ENCODE measurements at places on chromosomes 12 and 14.

DNA sequence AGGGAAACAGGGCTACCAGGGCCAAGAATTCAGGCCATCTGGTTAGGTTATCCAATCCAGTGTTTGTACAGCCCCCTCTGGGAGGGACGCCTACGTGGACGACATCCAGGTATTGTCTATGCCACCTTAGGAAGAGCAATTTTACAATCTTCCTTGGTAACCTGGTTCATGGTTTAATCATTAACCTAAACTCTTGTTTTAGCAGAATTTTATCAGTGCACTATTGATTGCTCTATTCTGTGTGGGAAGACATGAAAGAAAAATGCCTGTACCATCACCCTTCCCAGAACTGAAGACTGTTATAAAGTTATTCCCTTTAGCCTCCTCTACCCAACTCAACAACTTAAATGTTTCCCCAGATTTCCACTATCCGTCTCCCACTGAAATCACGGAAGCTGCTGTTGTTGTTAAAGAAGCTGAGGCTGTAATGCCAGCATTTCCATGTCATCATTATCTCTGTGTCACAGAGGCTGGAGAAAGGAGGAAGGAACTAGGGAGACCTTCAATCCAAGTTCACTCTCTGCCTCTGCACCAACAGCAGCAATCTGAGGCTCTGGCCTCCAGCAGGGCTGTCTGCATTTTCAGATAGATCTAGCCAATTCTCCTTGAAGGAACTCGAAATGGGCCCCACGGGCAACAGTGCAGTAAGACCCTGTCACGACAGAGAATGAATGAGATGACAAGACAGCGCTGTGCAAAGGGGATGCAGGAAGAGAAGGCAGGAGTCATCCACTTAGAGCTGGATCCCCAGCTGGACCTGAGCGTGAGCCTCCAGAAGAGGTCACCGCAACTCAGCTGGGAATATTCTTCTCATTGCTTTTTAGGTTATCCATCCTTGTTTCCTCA lies 183.4 kb upstream of the GZMB start:
- DNase-seq, result no peak

DNA sequence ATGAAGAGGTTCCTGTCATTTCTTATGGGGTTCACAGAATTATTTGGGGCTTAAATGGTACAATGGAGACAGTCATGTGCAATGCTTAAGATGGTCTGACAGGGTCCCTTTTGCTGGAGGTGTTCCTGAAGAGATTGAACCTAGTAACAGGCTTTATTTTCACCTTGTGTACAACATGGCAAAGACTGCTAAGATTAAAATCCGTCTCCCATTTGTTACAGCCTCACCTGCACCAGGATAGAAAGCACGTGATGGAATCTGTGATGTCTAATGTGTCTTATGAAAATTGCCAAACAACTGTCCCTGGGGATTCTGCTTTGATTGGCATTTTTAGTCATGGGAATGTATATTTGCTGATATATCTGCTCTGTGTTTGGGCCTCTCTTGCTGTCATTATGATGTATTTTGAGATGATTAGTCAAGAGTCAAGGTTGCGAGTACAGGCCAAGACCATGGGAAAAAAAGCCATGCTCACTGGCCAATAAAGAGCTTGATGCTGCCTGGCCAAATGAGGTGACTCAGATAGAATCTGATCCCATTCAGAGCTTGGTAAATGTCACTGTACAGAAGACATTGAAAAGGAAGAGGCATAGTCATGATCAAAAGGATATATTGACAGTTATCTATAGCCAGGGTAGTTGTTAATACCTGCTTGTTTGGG lies 96.1 kb downstream of the FLRT2 start:
- no peak for DNase-seq

DNA sequence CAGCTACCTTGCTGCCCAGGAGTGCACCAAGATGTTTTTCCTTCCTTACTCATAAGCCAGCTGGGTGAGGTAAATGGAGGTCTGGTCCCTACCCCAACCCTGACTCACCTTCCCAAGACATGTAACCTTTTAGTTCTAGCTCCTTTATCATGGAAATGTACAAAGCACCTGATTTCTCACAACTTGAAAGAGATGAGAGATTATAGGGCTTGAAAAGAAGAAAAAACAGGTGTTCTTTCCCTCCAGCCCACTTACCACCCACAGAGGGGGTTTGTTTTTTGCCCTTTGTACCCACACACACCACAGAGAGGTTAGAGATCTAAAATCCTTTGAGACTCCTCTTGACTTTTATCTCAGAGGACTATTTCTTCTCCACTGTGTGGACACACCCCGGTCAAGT lies 21.1 kb downstream of the PLXNC1 start:
- DNase-seq, result no peak

- DNase-seq, result no peak
Observed at GRCh38 chr12:130583800-130584199, 132.3 kb downstream of the RIMBP2 start.

- DNase-seq, result no peak
Observed at GRCh38 chr12:6635375-6635855, 344 bp downstream of the LPAR5 start.

GRCh38 chr14:95341564-95341963 lies 21.9 kb upstream of the CLMN start:
- DNase-seq, result no peak

- no peak for DNase-seq
Observed at GRCh38 chr14:35760143-35760542, 49.0 kb downstream of the RALGAPA1 start.

DNA sequence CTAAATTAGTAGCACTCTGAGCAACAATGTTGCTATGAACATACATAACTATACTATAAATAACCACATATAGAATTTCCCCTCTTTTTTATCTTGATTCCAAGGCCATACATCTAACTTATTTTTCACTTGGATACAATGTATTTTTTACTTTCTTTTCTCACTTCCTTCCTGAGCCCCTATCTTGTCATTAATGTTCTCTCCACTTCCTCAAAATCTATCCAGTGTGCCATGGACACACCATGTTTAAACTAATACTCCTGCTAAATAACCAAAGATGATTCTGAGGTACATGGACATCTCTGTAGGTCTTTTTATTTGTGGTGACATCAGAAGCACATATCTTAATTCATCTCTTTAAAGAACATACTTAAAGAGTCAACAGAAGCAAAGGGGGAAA lies 251.2 kb downstream of the C12orf42 start:
- DNase-seq, result no peak

- DNase-seq, result no peak
Observed at GRCh38 chr14:84131924-84132323, 1398.0 kb upstream of the FLRT2 start.

- no peak for DNase-seq
Observed at GRCh38 chr14:32514236-32514635, 185.1 kb downstream of the AKAP6 start.

DNA sequence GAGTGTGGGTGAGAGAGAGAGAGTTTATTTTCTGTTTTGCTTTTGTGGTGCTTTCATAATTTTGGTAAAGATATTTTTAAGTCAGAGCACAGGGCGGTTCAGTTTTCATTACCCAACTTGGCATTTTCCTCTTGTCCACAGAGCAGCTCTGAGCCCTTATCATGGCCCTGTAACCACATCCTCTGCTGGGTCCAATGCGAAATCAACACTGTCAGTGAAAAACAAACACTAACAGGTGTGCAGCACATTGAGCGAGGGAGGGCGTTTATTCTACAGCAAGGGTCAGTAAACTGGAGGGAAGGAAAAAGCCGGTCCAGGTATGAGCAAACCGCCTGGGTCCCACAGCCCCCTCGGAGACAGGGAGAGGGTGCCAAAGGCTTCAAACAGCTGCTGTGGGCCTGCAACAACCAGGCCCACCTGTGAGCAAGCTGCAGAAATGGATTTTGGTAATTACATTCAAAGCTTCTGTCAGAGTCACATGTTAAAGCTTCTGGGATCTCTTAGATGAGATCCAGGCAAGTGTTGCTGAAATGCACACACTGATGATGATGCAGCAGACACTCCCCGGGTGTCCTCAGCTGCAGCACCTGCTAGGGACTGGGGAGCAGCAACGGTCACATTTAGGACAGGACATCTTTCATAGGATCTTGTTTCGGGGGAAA lies 132.7 kb upstream of the DYRK2 start:
- no peak for DNase-seq

DNA sequence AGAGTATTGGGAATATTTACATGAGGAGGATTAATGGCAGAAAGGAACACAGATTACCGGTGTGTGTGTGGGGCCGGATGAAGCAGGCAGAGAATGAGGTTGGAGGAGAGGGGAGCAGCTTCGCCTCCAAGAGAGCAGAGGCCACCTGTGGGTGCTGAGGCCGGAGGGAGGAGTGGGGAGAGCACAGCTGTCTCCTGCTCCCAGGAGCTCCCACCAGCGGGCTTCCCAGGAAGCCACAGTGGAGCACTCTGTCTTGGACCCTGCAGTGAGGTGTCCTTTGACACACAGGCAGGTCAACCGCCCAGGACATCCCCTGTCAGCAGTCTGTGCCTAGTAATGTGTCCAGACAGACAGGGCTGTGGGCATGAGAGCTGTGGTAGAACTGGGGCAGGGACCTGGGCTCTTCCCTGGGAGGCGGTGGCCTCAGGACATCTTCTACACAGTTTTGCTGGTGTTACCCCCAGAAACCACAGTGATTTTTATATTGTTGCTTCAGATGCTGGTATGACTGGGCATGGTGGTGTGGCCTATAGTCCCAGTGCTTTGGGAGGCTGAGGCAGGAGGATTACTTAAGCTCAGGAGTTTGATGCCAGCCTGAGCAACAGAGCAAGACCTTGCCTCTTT lies 18.5 kb upstream of the AMN start:
- DNase-seq, result no peak

GRCh38 chr12:88665071-88665470 lies 84.8 kb upstream of the KITLG start:
- DNase-seq, result peak; percentile 18

DNA sequence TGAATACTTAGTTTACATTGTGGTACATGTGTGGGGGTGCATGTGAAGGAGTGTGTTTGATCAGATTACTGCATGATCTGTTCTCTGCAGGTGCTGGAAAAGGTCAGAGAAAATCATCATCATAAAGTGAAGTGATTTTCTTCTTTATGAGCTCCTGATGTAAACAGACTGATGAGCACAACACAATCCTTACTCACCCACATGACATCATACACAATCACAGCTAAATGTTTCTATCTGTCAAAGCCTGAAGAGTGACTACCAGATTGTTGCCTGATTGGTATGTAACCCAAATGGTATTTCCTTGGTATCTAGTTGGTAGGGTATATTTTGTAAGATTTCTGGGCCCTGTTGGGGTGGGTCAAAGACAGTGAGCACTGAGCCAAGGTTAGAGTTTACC lies 270.8 kb downstream of the FOXG1 start:
- no peak for DNase-seq

DNA sequence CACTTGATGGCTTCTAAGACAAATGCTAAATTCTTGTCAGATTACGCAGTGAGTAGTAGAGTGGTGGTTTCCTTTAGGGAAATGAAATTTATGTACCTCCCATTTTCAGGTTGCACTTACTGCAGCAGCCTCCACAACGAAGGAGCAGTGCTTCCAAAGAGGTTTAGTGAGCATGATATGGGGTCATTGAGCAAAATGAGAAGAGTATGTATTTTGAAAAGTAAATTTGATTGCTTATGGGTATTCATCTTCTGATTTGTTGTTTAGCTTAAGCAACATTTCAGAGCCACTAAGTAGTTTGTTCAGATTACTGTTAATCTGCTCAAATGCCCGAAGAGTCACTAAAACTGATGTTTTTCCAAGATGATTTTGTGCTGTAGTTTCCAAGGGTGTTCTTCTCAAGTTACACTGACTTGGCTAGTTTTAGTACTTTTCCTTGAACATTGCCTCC lies 493.6 kb downstream of the PCNX1 start:
- DNase-seq, result no peak

DNA sequence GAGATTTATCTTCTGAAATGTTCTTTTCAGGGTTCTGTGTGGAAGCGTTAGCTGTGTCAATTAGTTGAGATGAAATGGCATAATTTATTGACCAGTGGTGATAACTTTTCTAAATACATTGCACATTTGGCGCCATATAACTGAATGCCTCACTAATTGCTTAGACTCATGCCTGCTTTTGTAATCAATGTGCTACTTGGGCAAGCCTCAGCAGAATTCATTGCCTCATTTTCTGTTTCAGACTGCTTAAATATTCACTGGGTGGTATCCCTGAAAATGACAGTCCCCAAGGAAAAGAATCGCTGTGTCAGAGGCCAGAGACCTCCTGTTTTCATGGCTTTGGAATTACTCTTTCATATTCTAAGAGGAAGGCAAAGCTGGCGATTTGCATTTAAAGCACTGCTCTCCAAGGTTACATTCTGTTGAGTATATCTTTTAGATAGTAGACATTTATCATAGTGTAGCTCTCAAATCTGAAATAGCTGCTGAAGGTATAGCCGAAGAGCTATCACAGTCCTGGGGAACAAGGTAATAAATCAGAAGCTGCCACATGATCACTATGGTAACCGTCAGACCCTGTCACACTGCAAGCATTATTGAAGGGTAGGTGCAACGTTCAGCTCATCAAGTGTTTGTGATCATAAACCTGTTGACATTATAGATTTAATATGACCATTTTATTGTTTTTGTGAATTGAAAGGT lies 297.3 kb upstream of the E2F7 start:
- DNase-seq, result no peak

DNA sequence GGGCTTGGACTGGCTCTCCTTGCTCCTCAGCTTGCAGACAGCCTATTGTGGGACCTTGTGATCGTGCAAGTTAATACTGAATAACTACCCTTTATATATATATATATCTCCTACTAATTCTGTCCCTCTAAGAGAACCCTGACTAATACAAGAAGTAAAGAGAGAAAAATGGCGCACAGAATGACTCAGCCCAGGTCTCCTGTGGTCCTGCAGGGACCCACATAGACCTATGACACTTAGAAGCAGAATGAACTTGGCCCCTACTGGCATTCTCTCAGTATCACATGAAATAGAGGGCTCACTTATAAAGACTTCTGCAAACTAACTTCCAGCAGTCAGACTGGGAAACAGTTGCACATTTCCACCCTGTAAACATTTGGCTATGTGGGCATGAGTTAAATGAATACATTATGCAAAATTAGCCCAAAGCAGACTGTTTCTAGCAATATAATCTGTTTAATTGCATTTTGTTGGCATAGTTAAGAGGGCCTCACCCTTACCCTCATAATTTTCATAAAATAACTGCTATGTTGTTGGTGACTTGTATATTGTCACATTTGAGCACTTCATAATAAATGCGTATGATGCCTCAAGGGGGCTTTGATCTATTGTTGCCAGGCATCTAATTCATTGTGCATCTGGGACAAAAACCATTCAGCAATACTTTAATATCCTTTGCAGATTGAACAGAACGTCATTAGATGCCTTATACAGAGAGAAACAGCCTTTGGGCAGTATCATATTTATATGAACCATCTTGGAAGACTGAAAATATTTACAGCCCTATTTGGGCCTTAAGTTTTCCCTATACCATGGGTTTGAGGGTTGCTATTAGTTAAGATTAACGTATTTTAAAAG lies 349.7 kb upstream of the DIO2 start:
- no peak for DNase-seq

DNA sequence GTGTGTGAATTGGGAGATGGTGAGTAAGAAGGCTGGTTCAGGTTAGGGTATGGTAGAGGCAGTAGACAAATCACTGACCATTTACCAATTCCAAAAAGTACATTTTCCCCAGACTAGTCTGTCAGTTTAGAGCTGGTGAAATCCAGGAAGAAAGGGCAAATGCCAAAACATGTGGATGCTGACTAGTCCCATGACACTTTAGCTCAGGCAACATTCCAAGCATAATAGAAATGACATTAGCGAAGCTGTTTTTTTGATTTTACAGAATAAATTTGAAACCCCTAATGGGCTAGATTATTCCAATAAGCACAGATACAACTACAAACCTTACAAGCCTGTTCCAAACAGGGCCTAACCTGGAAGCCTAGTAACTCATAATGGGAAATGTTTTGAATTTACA lies 884.2 kb downstream of the FLRT2 start:
- no peak for DNase-seq

Data from NCI-H226 (cell line).